Stimulated activated naive CD4-positive, alpha-beta T cell (primary cell): ENCODE measurements at places on chromosomes 11 and 22.
A peak's percentile ranks its signal among the peaks of the same experiment; 100 is the strongest.

DNA sequence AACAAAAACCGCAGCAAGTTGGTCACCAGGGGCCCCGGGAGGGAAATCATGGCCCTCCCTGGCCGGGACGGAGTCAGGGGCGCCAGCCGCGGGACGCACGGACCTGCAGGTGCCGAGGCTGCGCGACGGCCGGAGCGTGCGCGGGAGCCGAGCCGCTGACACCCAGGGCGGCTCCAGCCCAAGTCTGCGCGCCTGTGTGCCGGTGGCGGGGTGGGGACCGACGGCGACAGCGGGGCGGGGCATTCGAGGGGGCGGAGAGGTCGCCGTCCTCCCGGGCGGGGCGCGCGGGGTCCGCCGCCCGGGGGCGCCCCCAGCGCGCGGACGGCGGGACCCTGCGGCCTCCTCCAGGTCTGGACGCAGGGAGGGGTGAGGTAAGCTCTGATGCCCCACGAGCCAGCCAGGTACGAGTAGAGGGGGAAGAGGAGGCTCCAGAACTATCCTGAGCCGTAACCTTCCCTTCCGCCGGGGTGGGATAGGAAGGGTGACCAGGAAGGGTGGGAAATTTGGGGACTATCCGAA, at the start of gene ESAM:
TSS of gene ESAM (minus strand) at position 186 of the 519 bp plus-strand sequence. CDS start at position 50, 136 bp downstream.
- peak; percentile 26 for DNase-seq

- DNase-seq: no peak
Measured at GRCh38 chr11:35796562-35796961, 134.0 kb downstream of the TRIM44 start.

- DNase-seq: no peak
Measured at GRCh38 chr22:17035246-17035645, 27.2 kb upstream of the GAB4 start.

- DNase-seq: no peak
Measured at GRCh38 chr22:47322854-47323253, 560.4 kb downstream of the TBC1D22A start.

DNA sequence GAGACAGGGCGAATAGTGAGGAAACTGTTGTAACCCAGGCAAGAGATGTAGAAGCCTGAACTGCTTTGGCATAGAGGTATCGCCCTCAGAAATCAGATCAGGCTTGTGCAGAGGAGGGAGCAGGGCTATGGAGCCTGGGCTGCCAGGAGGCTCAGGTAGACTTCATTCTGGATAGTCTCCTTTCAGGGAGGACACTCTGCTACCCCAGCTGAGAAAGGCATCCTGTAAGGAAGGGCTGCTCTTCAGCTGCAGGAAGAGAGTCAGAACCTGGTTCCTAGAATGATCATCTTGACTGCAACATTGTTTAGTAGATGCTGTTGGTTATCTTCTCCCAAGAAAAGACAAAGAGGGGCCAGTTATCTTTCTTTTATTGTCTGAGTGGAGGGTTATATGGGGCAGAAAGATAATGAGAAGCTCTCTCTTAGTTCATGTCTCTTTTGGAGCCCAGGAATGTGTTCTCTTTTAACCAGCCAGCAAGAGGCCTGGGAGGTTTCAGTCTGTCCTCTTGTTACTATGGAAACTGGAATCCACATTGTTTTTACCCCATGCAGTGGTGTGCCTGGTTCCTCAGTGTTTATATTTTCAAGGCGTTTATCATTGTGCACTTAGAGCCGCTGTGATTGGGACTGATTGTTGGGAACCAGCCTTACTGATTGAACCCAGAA, 95.7 kb downstream of the STIM1 start:
- DNase-seq: peak; percentile 48

- no peak for DNase-seq
Measured at GRCh38 chr11:131278472-131278871, 91.9 kb upstream of the NTM start.

GRCh38 chr11:86693518-86693917, 21.1 kb upstream of the ME3 start:
- no peak for DNase-seq

- no peak for DNase-seq
Measured at GRCh38 chr11:36122671-36123070, 166.6 kb downstream of the COMMD9 start.

DNA sequence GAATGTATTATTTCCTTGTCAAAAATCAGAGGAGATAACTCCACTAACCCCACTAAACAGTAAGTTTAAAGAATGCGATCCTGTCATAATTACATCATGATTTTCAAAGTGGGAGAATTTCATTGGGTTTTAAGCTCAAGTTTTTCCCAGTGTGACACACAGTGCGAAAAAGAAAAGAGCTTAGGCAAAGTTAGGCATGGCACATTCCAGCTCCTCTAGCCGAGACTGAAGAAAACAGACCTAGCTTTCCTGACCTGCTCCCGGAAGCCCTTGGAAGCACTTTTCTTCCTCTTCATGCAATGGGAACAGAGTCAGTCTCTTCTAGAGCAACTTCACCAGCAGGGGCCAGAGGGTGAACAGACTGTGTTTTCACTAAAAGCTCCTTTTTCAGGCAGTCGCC, 76.6 kb upstream of the AKIP1 start:
- DNase-seq: no peak

- DNase-seq: no peak
Measured at GRCh38 chr11:94933223-94934130, 39.9 kb downstream of the CWC15 start.

DNA sequence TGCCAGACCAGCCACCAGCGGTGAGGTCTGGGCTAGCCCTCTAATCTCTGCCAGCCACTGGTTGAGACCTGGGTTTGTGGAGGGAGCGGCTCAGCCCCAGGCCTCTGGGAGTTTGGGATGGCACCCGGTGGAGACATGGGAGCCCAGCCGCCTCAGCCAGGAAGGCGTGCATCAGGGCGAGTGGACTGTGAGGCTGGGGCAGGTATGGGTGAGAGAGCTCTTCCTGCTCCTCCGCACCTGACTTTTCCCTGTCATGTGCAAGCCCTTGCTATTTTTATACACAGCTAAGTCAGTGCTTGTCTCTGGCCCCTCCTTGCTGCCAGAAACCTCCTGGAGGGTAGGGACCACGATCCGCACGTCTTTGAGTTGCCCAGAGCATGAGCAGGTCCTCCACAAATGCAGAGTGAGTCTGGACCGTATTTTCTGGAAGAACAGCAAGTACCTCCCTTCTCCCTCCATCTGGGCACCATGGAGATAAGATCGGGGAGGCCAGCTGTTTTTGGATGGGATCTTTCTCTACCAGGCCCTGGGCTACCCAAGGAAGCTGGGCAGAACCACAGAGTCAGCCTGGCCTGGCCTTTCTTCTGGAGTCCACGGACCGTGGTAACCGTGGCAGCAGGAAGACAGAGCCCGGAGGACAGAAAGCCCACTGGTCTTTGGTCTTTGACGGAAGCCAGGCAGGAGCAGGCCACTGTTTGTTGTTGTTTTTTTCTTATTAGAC, 53.3 kb downstream of the IGLL1 start:
- no peak for DNase-seq

DNA sequence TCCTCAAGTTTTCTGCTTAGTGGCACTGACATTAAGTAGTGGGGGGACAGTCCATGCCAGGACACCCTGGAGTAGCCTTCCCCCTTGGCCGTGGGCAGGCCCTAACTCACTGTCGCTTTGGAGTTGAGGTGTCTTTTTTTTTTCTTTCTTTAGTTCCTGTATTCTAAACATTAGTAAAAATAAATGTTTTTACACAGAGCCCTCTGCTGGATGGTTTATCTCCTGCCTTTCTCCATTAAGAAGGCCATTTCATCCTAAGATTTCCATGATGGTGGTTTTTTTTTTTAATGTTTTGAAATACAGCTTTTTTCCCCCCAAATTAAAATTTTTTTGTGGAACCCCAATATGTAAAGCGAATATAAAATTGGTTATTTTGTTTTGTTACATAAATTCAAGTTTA, 1.8 kb upstream of the TIGD3 start:
- no peak for DNase-seq

GRCh38 chr11:69010361-69010891, 2.6 kb downstream of the MRGPRF start:
- DNase-seq: no peak

GRCh38 chr11:14417617-14418374, 58.8 kb upstream of the RRAS2 start:
- DNase-seq: no peak

- no peak for DNase-seq
Measured at GRCh38 chr11:60100516-60100915, 12.1 kb downstream of the MS4A2 start.

DNA sequence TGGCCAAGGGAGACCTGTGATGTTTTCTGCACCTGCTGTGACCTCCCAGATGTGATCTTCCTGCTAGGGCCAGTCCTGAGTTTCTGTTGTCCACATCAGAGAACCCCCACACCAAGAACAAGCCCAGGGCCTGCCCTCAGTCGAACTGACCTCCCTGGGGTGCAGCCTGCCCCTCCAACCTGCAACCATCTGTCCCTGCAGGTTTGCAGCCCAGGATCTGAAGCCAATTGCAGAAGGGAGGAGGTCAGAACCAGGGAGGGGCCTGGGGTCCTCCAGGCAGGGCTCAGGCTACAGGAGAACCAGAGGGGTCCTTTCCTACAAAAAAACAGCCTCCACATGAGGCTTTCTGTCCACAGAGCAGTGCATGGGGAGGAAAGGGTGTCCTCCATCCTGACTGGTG, 807 bp downstream of the TRIM3 start:
- no peak for DNase-seq

GRCh38 chr11:93842461-93842860, 8.0 kb downstream of the VSTM5 start:
- DNase-seq: no peak

GRCh38 chr22:36300396-36301212, 47.7 kb downstream of the APOL1 start:
- DNase-seq: no peak

DNA sequence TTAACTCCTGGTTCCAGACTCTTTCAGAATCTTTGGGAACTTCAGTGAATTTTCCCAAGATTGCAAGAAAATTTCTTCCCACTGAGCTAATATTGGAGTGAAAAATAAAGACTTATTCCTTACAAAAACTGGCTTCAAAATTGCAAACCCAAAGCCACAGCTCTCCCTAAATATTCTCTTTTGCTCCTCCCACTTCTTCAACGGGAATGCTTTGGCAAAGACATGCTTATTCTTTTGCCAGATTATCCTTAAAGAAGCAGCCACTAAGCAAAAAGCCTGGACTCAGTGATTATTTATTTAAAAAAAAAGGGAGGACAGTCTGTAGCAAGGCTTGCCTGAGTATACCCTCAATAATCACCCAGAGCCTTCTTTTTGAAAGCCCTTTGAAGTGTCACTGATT, 902.4 kb upstream of the CCDC90B start:
- DNase-seq: no peak

- no peak for DNase-seq
Measured at GRCh38 chr11:63834535-63835157, 4.3 kb upstream of the MARK2 start.

GRCh38 chr11:132036746-132037466, 666.5 kb downstream of the NTM start:
- DNase-seq: no peak

- no peak for DNase-seq
Measured at GRCh38 chr22:36222887-36223450, 16.4 kb downstream of the APOL2 start.

DNA sequence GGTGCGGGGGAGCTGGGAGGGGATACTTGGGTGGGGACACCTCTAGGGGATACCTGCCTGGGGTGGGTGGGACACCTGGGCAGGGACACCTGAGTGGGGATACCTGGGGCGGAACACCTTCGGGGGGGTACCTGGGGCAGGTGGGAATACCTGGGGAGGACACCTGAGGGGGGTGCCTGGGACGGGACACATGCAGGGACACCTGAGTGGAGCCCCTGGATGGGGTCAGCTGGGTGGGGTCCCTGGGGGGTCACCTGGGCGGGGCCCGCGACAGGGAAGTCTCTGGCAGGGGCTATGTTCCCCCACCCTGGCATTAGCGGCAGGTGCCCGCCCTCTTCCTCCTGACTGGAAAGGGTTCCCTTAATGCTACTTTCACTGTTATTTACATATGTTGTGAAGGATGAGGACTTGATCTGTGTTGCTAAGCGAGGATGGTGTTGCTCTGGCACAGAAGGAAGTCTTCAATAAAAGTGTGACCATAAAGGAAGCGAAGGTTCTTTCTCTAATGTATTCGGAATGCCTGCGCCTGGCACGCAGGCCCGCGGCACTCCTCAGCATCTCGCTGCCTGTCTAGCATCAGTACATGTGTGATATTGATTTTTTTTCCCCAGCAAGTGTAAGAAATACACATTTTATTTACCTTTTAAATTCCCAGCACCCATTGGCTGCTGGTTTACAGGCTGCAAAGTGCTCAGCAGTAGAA, 801.7 kb downstream of the BRD1 start:
- no peak for DNase-seq

- no peak for DNase-seq
Measured at GRCh38 chr22:24697172-24697571, 77.3 kb downstream of the PIWIL3 start.

DNA sequence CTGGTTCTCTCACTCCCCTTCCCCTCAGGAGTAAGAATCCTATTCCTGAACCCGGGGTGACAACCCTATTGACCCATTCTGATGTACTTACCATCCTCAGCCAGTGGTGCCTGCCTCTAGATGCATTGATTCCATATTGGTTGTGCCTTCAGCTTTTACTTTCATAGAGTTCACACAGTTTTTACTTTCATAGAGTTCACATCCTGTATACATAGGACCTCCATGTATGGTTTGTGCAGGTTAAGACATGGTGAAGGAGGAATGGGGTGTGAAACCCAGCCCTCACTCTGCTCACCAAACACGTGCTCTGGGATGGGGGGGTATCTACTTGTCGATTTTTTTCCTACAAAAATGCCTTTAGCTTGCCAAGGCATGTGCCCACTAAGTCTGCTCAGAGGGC, 105.6 kb upstream of the TBCEL start:
- no peak for DNase-seq
